Stomach (tissue), 19 donors: ENCODE measurements at places on chromosomes 16 and 17. TPM values are rescaled to one million over a fixed set of nuclear protein-coding genes. Genes with fewer than 3 reads are reported as not detected.

DNA sequence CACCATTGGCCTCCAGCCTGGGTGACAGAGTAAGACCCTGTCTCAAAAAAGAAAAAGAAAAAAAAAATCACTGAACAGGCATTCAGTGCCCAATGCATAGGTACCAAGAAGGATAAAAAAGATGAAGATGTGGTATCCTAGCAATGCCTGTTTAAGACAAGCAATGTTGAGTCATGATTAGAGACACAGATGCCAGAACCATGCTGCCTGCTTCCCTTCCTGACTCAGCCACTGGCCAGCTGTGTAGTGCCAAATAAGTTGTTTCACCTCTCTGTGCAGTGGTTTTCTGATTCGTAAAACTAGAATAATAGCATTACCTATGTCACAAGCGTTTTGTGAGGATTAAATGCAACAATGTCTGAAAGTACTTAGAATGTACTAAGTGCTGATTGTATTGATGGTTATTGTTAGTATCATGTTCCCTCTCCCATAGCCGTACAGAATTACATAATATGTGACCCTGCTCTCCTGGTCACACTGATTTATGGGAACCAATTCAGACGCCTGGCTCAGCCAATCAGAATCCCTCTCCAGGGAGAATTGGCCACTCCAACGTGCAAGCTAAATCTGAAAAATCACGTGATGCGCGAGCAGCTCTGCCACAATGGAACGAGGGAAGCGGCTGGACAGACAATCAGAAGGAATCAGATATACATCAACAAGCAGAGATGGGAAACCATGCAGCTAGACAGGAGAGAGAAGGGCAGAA lies 241.9 kb downstream of the SLC39A11 start:
- no peak for DNase-seq

DNA sequence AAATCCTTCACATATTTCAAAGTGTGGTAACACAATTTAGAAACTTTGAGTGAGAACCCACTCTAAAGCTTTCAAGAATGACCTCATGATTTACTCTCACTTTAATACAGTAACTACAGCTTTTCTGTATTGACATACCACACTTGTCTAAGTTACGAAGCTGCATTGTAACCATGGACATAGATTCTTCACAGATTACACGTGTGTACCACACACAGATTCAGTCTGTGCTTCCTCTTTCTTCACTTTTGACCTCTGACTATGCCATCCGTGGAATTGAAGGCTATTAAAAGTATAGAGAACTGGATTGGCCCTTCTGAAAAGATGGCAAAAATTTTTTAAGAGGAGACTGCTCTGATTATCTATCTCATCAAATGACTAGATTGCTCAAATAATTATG lies 172.7 kb downstream of the TANC2 start:
- DNase-seq, result peak; percentile 15

DNA sequence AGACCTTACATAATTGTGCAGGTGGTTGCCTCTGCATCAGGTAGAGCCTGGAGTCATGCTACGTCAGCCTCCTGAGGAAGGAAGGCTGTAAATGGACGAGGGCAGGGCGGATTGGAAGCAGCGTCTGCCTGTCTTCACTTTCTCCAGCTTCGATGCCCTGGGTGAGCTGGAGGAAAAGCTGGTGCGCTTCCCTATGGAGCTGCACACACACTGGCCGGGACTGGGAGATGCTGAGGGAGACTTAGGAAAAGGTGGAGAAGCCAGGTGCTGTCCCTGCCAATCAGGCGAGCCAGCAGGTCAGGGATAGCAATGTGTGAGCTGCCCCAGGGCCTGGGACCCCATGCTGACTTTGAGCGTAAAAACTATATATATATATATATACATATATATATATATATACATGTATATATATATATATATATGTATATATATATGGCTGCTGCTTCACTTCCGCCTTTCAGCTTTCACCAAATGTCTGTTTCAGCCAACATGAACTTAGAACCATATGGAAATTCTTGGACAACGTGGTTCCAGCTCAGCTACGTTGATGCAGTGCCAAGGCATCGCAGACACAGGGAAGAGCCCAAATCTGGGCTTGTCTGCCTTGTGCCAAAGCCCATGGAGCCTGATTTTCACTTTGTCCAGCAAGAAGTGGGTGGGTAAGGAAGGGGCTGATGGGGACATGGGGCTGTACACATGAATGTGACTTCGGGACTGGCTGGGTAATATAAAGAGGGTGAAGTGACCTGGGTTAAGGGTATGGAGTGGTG lies 71.5 kb upstream of the NKD1 start:
- DNase-seq, result no peak

- no peak for DNase-seq
Measured at GRCh38 chr16:88601313-88602036, 31.3 kb downstream of the ZC3H18 start.

DNA sequence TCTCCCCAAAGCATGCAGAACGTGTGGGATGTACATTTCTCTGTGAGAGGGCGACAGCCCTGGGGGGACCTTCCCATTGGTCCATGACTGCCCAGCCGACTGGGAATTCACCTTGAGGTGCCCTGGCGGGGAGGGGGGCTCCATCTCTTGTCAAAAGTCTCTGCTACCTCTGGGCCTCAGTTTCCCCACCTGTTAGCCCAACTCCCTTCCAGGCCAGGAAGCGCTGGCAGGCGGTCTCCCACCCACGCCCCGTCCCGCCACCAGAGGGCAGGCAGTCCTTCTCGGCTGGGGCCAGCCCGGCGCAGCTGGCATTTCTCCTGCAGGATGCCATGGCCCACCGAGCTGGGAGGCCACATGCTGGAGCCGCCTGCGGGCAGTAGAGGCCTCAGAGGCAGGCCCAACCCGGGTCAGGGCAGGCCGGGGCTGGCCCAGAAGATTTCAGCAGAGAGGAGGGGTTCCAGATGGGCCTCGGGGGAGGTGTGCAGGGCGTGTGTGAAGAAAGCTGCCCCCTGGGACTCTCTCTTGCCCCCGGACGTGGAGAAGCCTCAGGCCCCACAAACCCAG lies 16.6 kb downstream of the CD7 start:
- peak; percentile 77 for DNase-seq

CBFA2T3 gene
- 0.58 TPM for total RNA-seq

- no peak for DNase-seq
Measured at GRCh38 chr17:44971776-44972483, 3.8 kb upstream of the C1QL1 start.

GRCh38 chr16:19853132-19853741 lies 31.4 kb downstream of the GPRC5B start:
- DNase-seq, result no peak

SEZ6L2 gene
- total RNA-seq, result 15.6 TPM

TACO1 gene
- 26.6 TPM for total RNA-seq

CACNG3 gene
- not detected for total RNA-seq

RAD51C gene
- total RNA-seq, result 1.2 TPM
